DND-41 (cell line): ENCODE measurements at places on chromosomes 16 and 17.
A peak's percentile ranks its signal among the peaks of the same experiment; 100 is the strongest.

DNA sequence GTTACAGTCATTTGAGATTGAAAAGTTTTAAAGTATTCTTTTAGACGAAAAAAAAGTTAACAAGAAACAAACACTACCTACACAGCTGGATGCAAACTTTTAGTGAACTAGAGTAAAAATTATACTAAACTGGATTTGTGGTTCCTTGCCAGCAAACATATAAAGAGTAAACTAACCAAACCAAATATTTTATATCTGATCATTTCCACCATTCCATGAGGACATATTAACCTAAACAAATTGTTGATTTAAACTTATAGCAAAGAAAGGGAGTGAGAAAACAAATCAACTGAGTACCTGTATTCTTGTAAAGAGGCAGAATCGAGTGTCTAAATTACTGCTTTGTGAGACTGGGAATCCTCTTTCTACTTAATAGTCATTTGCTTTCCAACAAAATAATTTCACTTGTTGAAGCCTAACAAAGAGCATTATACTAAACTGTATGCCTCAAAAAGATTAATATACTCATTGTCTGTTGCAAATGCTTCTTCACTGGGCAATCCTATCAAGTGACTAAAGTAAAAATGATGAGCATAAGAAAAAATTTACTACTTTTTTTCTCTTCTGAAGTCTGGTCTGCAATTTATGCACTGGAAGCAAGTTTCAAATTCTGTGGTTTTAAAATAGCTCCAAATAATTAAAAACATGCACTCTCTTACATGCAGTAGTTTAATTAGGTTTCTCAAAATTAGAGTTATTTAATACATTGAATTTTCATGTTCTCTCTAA lies 37.5 kb downstream of the AKAP10 start:
- no peak for DNase-seq

- no peak for DNase-seq
These were observed 112.6 kb downstream of the OR1D5 start for GRCh38 chr17:2950846-2951245.

GRCh38 chr16:88377961-88378360 lies 4.8 kb upstream of the ZNF469 start:
- DNase-seq: no peak

- no peak for DNase-seq
These were observed 2.5 kb downstream of the FAM83G start for GRCh38 chr17:19001907-19002590.

DNA sequence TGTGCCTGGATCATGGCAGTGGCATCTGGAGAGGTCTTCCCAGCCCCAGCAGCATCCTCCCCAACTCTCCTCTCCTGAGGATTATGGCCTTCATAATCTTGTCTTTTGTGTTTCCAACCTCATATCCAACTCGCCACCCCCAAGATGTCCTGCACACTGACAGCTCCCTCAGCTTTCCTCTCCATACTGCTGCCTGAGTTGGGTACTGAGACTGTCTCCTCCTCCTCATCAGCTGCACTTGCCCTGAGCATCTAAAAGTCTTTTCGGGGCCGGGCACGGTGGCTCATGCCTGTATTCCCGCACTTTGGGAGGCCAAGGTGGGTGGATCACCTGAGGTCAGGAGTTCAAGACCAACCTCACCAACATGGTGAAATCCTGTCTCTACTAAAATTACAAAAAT lies 2.0 kb downstream of the CD300LB start:
- DNase-seq: no peak

DNA sequence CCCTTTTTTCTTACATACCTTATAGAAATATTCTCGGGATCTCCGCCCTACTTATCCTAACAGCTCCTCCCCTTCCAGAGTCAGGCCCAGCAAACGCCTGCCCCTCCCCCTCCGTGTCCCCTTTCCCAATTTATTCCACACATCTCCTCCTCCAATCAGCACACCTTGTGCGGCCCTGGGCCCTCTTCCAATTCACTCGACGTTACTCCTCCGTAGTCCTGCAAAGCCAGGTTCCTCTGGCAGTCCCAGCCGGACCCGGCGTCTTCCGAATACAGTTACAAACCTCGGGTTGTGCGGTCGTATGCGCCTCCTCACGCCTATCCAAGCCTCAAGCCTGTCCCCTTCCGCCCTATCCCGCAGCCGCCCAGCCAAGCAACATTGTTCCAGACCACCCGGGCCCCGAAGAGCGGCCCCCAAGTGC lies 677 bp downstream of the CBX1 start:
- no peak for DNase-seq

DNA sequence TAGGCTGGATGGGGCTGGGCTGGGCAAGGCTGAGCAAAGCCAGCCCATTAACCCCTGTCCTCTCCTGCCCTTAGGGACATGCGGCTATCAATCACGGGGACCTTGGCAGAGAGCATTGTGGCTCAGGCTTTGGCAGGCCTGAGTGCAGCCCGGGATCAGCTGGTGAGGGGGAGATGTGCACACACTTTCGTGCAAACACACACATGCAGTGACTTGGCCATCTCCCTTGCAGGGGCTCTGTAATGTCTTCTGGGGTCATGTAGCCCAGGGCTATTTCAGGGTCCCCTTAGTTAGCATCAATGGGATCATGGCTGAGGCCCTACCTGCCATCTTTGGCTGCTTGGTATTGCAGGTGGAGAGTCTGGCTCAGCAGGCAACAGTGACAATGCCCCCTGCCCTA lies 6.9 kb downstream of the CARMIL2 start:
- DNase-seq: no peak

GRCh38 chr17:9258115-9259015 lies 237.1 kb downstream of the NTN1 start:
- no peak for DNase-seq

GRCh38 chr17:74215342-74215727 lies 2.0 kb downstream of the TTYH2 start:
- DNase-seq: no peak

DNA sequence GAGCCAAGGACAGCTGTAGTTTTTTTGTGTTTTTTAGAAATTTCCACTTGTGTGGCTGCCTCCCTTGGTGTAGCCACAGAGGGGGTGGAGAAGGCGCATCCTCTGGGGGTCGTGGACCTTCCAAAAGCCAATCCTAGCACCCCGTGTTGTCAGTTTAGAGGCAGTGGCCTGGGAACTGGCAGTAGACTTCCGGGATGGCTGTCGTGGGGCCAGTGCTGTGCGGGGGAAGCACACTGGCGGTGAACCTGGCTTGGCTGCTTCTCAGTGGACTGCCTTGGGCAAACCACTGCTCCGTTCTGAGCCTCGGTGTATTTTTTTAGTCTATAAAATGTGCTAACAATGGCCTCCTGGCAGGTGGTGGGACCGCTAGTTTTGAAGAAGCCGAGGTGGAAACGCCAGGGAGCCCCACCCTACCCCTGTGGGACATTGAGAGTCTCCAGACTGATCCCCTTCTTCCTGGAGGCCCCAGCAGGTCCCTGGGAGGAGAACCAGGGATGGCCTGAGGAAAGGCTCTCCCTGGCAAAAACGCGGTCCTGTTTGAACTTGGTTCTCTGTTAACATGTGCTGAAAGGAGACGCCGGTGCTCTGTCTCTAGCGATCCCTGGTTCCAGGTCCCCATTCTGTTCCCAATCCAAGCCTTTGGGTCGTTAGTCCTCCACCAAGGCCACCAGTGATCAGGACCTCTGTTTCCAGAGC lies 125.7 kb downstream of the CMIP start:
- DNase-seq: no peak

DNA sequence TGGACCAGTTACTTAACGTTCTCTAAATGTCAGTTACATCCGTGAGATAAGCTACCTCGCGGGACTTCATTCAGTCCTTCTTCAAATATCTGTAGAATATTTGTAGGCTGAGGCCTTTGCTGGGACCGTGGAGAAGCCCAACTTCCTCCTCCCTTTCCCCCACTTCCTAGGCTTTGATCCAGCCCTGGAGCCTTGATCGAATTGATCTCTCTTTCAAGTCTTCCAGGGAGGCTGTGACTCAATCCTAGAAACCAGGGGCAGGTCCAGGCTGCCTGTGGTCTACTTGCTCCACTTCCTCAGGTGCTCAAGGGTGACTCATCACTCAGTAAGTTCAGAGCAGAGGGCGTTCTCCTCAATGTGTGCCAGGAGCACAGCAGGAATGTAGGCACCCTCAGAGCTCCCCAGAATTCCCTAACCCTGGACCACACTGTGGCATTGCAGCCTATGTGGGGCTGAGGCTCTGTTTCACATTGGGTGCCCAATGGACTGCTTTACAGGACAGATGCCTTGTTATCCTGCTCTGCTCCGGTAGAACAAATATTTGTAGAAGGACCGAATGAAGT lies 11.2 kb upstream of the CEP20 start:
- DNase-seq: peak; percentile 25
